ENCODE measurements at places on chromosomes 16 and 17.

DNA sequence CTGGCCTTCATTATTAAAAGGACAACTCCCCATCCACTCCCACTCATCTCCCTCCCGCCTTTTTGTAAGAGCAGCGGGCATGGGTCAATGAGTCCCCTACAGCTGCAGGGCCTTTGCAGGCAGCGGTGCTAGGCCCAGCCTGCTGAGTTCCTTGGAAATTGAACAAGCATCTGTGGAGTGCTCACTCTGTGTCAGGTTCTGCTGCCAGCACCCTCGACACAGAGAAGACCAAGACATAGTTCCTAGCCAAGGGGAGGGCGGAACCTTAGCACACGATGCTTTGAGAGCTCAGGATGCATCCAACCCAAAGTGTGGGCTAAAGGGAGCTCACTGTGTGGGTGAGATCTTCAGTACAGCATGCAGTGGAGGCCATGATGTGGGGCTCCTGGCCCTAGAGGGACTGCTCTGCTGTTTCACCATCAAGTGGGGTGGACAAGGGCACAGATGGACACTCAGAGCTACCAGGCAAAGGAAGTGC, 27.6 kb downstream of the RMI2 start:
- no peak for DNase-seq

- DNase-seq, result no peak
These were observed 13.0 kb upstream of the ZFPM1 start for GRCh38 chr16:88440111-88440510.

GRCh38 chr17:58330997-58331814, 2.6 kb upstream of the TSPOAP1 start:
- no peak for DNase-seq

DNA sequence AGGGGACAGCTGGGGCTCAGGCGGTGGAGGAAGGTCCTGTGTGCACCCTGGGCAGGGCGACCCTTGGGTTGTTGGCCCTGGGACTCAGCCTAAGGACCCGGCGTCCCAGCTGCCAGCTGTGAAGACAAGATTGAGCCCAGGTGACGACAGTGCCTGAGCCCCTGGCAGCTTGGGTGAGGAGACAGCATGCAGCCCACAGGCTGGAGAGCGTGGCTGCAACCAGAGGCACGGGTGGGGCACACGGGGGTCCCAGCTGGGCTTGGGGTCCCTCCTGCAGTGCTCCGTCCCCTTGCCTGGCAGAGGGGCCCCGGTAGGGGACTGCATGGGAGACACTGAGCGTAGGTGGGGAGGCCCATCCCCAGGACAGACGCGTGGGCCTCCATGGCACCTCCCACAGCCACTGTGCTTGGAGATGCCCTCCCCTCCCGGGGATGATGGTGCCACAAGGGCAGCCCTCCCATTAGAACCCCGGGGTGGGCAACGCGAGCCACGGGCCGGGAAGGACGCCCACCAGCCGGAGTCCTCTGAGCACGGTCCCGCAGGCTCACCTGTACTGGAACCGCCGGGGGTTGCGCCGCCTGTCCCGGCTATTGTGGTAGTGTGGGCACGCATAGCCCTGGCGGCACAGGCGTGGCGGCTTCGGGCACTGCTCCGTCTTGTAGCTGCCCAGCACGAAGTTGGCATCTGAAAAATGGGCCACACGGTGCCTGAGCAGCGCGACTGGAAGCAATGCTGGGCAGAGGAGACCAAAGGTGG, 15.5 kb downstream of the UNKL start:
- DNase-seq, result no peak

- no peak for DNase-seq
These were observed 8.1 kb downstream of the DNAJC7 start for GRCh38 chr17:42009170-42009569.

DNA sequence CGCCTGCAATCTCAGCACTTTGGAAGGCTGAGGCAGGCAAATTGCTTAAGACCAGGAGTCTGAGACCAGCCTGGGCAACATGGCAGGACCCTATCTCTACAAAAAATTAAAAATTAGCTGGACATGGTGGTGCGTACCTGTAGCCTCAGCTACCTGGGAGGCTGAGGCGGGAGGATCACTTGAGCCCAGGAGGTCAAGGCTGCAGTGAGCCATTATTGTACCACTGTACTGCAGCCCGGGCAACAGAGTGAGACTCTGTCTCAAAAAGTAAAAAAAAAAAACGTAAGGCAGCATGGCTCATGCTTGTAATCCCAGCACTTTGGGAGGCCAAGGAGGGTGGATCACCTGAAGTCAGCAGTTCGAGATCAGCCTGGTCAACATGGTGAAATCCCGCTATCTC, 263.6 kb downstream of the PARN start:
- no peak for DNase-seq
